ENCODE measurements at places on chromosomes 16 and 17. TPM values are rescaled to one million over a fixed set of nuclear protein-coding genes. Genes with fewer than 3 reads are reported as not detected.

DNA sequence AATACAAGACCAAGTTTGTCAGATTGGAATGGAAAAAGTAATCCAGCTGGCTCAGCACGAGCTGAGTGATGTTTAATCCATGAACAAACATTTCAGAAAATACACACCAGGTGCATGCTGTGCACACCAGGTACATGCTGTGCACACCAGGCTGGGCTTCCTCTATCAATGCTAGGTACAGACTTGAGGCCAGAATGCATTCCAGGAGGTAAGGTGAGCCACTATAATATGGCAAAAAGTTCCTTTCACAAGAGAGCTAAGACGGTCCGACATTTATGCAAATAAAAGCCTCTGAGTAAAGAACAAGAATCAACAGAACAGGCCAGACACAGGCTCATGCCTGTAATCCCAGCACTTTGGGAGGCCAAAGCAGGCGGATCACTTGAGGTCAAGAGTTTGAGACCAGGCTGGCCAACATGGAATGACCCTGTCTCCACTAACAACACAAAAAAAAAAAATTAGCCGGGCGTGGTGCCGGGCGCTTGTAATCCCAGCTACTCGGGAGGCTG is 128.2 kb downstream of the ZNF778 start:
- no peak for DNase-seq

DNA sequence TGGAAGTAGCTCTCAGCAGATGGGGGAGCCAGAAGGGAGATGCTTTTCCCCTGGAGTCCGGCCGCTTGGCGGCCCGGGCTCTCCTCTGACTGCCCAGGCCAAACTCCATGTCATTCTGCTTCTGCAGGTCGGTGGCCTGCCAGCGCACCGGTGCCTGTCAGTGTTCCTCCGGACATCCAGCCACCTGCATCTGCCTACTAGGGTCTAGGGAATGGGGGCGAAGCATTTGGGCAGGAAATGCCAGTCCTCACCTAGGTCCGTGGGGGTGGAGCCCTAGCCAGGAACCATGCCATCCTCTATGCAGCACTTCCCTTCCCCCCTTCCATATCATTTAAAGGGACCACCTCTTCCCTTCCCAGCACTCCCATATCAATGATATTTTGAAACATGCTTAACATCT is 34.2 kb downstream of the GJC1 start:
- peak; percentile 23 for DNase-seq

The AOC3 gene
- not detected for total RNA-seq

DNA sequence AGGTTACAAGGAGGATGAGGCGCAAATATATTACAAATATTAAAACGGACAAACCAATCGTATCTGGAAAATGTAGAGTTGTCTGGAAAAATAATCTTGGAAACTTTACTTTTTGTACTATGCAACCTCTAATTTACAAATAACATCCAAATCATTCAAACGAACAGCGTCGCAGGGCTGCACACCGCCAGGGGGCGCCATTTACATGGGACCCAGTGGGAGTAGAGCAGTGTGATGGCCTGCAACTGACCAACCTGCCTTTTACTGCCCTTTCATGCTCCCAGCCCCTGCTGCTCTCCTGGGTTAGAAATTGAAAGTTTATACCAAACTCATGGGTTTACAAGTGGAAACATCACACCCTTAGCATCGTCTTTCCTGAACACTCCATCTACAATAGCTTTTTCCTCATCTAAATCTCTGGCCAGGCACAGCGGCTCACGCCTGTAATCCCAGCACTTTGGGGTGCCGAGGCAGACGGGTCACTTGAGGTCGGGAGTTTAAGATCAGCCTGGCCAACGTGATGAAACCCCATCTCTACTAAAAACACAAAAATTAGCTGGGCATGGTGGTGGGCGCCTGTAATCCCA is 10.0 kb downstream of the PITPNC1 start:
- DNase-seq: peak; percentile 77

The PMFBP1 gene
- 0.29 TPM for total RNA-seq

Data from SK-MEL-5 (cell line).